ENCODE measurements at places on chromosomes 4 and X.

DNA sequence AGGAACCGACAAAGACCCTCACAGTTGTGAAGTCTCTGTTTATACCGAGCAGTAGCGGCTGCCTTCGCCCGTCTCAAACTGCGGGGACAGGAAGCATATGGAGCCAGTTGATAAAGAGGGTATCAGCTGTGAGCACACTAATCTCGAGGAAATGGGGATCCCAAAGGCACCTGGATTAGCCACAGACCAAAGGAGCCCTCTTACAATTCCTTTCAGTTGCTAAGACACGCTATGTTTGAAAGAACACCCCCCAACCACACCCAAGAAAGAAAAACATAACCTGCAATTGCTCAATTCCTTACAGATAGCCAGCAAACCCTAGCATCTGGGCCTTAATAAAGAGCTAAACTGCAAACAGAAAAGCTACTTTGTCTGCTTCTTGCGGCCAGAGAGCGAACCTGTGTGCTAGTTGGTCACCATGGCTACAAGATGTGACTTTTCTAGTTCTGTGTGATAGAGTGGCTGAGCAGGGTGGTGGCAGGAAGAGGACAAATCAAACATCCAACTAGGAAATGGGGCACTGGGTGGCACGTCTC is 23.3 kb upstream of the CHRNA9 start:
- H3K4me1 ChIP-seq, result no peaks in the 10 kb centered on the region
- no peak overlapping the region for H3K4me3 ChIP-seq
- no peaks in the 10 kb centered on the region for H3K27me3 ChIP-seq
- no peak for DNase-seq

- H3K27me3 ChIP-seq, result no peaks in the 10 kb centered on the region
- no peak overlapping the region for H3K27ac ChIP-seq
Measured at GRCh38 chr4:181181331-181181730, 1061.9 kb upstream of the TENM3 start.

GRCh38 chr4:87153078-87153870 is 67.1 kb downstream of the KLHL8 start:
- no peaks in the 10 kb centered on the region for H3K36me3 ChIP-seq
- H3K27ac ChIP-seq, result no peak overlapping the region
- no peaks in the 10 kb centered on the region for H3K4me1 ChIP-seq
- H3K4me3 ChIP-seq, result no peak overlapping the region
- DNase-seq, result no peak

- no peak for DNase-seq
- no peaks in the 10 kb centered on the region for H3K27me3 ChIP-seq
- peak overlapping the region; percentile 61 for H3K4me3 ChIP-seq
- H3K4me1 ChIP-seq, result no peaks in the 10 kb centered on the region
- H3K27ac ChIP-seq, result peak overlapping the region; percentile 2
Measured at GRCh38 chrX:17414027-17414658, 39.1 kb downstream of the NHS start.

All from endodermal cell (in vitro differentiated cells).